ENCODE measurements at places on chromosomes 5 and 9.

DNA sequence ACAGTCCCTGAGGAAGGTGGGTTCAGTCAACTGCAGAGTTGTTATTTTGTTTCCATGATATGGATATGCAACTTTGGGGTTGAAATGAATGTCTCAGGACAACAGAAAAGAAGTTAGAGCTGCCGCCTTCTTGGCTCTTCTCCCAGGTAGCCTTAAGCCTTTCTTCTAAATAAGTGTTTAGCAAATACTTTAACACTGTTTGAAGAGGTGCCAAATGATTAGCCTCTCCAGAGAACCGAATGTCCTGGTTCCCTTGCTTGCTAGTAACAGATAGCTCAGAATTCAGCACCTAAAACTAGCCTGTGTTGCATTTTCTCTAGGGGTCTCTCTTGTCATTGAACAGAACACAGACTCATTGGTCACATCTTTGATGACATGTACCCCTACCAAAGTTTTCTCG lies 127.7 kb upstream of the PIK3R1 start:
- DNase-seq: no peak

- DNase-seq: no peak
Observed at GRCh38 chr9:1947438-1947837, 67.7 kb upstream of the SMARCA2 start.

GRCh38 chr5:173829826-173830225 lies 58.3 kb upstream of the CPEB4 start:
- DNase-seq: no peak

- DNase-seq: no peak
Observed at GRCh38 chr5:17156463-17156862, 61.0 kb upstream of the BASP1 start.

GRCh38 chr9:114065304-114065703 lies 12.8 kb downstream of the AMBP start:
- no peak for DNase-seq

- DNase-seq: no peak
Observed at GRCh38 chr5:15215056-15215455, 284.9 kb upstream of the FBXL7 start.

- no peak for DNase-seq
Observed at GRCh38 chr9:131410044-131410491, 16.2 kb downstream of the PRRC2B start.

GRCh38 chr9:91151718-91152095 lies 210.0 kb downstream of the AUH start:
- no peak for DNase-seq

All from AG04449 (cell line).